ENCODE measurements at places on chromosomes 7 and 10.

- DNase-seq: peak; percentile 56
Observed at GRCh38 chr7:150962553-150963399, 15.3 kb downstream of the KCNH2 start.

DNA sequence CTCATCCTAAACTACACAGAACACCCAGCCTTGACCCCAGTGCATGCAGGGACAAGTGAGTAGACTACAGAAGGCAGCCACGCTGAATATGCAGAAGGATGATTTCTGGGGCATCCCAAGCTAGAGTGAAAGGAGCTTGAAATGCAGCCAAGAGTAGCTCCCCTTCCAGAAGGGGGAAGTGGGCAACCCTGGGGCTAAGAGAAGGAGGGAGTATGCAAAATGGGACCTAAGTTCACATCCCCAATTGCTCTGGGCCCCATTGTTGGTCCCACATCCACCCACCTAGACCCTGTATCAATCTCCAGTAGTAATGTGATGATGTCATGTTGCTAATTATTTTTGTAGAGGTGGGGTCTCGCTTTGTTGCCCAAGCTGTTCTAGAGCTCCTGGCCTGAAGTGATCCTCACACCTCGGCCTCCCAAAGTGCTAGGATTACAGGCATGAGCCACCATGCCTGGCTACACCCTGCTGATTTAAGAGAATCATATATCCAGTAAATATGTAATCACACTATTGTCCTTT, 5.6 kb upstream of the PSTK start:
- no peak for DNase-seq

GRCh38 chr10:21617267-21617666, 83.2 kb downstream of the MLLT10 start:
- no peak for DNase-seq

GRCh38 chr7:159139639-159140038, 5.0 kb downstream of the VIPR2 start:
- no peak for DNase-seq

DNA sequence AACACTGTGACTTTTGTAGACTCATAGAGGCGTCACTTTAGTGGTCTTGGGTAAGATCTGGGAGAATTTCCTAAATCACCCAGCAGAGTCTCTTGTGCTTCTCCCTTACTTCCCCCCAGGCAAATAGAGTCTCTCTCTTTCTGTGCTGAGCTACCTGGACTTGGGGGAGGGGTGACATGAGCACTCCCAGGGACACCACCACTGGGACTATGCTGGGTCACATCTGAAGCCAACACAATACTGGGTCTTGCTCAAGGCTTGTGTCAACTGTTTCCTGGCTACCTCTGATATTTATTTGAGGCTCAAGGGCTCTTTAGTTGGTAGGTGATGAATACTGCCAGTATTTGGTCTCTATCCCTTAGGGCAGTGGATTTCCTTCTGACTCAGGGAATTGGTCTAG, 214.6 kb upstream of the TPK1 start:
- DNase-seq: no peak

DNA sequence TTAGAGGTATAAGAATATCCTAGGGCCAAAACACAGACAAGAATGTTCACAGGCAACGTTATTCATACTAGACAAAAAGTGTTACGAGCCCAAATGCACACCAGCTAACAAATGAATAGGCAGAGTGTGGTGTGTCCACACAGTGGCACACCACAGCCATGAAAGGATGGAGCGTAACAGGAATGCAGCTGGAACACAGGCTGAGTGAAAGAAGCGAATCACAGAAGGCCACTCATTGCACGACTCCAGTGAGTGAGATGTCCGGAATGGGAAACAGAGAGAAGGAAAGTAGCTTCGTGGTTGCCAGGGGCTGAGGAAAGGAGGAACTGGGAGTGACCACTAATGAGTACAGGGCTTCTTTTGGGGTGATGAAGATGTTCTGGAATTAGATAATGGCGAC, 198.8 kb downstream of the TNS3 start:
- no peak for DNase-seq

- no peak for DNase-seq
Observed at GRCh38 chr10:110211465-110211843, 4.0 kb downstream of the MXI1 start.

DNA sequence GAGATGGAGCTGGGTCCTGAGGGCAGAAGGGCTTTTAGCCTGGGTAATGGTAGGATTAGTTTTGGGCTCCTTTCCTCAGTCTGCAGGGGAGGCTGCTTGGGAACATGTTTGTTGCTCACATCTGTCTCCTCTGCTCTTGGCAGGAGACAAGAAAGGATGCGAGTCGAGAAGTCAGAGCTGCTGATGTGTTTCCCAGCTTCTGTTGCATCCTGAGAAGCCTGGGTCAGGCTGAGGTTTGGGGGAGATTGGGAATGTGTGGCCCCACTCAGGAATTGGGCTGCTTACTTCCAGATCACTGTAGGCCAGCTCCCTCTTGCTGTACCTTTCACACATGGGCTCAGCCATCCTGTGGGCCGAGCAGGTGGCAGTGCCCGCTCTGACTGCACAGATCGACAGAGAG, 79.2 kb downstream of the CCNY start:
- no peak for DNase-seq

DNA sequence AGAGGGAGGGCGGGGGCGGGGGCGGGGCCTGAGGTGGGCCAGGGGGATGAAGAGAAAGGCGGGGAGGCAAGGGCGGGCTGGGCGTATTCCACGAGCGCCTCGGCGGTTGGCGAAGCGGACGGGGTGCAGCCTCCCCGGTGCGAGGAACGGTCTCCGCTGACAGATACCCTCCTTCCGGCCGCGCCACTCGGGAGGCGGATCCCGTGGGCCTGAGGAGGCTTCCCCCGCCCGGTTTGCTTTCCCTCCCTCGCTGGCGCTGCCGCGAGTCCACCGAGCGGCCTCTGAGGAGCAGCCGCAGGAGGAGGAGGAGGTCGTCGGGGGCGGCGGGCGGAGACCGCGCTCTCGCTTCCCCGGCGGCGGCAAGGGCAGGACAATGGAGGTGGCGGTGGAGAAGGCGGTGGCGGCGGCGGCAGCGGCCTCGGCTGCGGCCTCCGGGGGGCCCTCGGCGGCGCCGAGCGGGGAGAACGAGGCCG, at the start of gene TRIM24:
TSS of gene TRIM24 (plus strand) at position 84 of the 473 bp plus-strand sequence. CDS start at position 374, 290 bp downstream.
- DNase-seq: peak; percentile 97

DNA sequence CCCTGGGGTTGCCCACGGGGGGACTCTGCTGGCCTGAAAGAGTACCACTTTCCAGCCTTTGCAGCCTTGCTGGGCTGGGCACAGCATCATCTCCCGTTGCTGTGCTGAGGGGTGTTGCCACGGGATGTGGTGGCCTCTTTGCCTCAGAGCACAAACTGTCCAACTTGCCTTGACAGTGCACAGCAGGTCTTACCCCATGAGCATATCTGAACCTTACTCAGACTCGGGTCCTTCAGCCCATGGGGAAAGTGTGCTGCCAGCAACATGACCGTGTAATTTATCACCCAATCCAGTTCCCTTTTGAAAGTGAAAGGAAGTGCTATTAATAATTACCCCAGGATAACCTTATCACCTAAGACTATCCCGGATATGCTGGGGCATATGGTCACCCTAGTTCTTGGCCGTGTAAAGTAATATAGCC, 46.8 kb downstream of the TBXAS1 start:
- DNase-seq: no peak

GRCh38 chr10:11019724-11020547, 2.3 kb downstream of the CELF2 start:
- DNase-seq: no peak

- DNase-seq: no peak
Observed at GRCh38 chr10:14356921-14357320, 26.2 kb upstream of the FRMD4A start.

- no peak for DNase-seq
Observed at GRCh38 chr7:24214670-24215069, 69.3 kb upstream of the NPY start.

DNA sequence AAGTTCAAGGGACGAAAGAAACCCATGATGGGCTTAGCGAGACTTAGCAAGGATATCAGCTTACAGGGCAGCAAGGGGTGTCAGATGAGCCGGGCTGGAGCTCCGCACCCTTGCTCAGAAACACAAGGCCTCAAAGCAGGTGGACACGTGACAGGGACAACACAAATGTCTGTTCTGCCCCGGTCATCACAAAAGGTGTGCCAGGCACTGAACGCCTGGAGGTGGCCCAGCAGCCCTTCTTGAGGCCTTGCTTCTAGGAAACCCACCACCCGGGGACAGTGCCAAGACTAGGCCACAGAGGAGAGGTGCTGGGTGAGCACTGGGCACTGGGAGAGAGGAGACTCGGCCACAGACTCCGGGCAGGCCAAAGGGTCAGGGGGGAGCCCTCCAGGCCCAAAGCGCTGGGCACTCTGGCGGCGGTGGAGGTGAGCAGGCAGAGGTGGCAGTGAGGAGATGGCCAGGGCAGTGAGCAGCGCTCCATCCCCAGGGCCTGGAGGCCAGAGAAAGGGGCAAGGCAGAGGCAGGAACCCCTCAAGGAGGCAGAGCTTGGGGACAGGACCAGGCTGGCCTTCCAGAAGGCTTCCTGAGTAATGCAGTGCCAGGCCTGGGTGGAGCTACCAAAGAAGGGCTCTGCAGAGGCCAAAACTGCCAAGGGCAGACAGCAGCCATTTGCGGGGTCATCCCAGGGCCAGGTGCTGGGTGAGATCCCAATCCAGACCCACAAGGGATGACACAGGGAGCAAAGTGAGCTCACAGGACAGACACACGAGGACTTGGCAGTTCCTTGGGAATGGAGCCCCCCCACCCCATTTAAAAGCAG, 22.7 kb downstream of the EBF3 start:
- DNase-seq: no peak

GRCh38 chr7:41272664-41273063, 430.2 kb downstream of the INHBA start:
- DNase-seq: no peak

- DNase-seq: no peak
Observed at GRCh38 chr7:29214056-29214455, 19.5 kb downstream of the CHN2 start.

DNA sequence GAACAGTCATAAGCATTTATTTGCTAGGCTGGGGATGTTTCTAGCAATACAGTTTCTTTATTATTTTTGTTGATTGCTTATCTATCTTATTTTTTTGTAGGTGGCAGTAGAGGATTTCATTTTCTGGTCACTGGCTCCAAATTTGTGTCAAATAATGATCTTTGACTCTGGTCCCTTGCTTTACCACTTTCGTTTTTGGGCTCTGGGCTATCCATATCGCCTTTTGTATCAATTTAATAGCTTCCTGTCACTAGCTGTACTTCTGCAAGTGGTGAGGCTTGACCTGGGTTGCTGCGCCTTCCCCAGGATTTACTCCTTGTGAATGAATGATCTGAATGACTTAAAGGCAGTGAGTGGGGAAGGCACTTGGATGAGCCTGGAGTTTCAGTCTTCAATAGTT, 48.4 kb downstream of the MDFIC start:
- DNase-seq: peak; percentile 34

GRCh38 chr7:24851786-24852185, 94.5 kb upstream of the GSDME start:
- DNase-seq: no peak

- DNase-seq: no peak
Observed at GRCh38 chr7:22174574-22174953, 182.4 kb downstream of the RAPGEF5 start.

- no peak for DNase-seq
Observed at GRCh38 chr10:35554036-35554435, 51.1 kb upstream of the GJD4 start.

DNA sequence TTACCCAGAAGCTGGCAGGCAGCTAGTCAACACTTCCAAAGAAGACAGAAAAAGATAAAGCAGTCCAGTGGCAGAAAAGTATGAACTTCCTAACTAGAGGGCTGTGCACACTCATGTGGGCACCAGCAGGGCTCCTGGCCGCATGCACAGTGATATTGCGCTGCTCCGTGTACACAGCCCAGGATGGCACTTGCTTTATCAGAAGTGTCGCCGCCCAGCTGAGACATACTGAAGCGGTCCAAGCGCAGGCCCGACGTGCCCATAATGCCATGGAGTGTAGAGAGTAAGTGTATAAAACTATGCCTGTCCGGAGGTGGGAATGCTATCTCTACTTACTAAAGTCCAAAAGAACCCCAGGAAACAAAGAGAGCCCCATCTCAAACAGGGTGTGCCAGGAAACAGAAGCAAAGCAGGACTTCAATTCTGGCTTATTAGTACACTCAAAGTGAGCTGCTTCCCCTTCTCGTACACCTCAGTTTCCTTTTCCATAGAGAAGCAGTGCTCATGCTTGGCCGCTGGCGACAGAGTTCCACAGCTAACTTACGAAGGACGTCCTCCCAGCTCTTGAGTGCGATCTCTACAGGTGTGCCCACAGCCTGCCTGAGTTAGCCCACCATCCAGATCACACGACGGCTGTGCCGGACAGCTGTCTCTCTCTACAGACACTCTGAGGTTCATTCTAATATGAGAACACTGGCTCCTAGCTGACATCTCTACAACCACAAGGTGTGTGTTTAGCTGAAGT, 234.3 kb downstream of the COBL start:
- no peak for DNase-seq

DNA sequence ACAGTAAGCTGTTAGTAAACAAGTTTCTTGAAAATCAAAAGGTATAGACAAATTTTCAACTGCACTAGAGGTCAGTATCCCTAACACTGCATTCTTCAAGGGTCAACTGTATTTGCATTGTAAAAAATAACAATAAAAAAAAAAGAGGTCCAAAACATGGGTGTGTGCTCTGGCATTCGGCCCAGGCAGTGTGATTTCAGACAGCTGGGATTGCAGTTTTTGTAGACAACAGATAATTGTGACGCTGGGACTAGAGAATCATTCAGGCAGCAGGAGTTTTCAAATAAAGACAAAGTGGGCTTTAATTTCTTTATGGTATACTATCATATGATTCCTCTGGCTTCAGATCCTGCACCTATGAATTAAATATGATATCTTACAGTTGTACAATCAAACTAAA, 543.2 kb upstream of the SEMA3D start:
- no peak for DNase-seq

- peak; percentile 23 for DNase-seq
Observed at GRCh38 chr7:8436965-8437364, 3.6 kb downstream of the NXPH1 start.

GRCh38 chr10:48722153-48723145, 37.8 kb downstream of the WDFY4 start:
- no peak for DNase-seq

DNA sequence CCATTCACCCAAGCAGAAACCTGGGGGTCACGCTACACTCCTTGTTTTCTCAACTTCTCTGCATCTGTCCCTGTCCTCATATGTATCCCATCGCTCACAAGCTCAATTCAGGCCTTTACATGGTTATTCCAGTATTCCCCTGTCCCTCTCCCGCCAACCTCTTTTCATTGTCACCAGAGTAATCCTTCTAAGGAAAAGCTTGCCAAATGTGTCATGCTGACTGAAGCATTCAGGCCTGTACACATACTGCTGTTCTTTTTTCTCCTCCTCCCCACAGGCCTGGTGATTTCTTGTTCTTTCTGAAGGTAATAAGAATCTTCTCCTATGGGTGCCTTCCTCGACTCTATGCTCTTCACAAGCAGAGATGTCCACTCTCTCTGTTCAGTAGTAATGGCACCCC, 282.2 kb downstream of the PHTF2 start:
- DNase-seq: no peak

- no peak for DNase-seq
Observed at GRCh38 chr7:96121752-96122151, 200.1 kb downstream of the SLC25A13 start.
